GM23248 (cell line): ENCODE measurements at places on chromosomes 5 and 9. TPM values are rescaled to one million over a fixed set of nuclear protein-coding genes. Genes with fewer than 3 reads are reported as not detected.

The ZNF622 gene
- 50.7 and 58.1 TPM in 2 replicates for total RNA-seq

The TNC gene
- 319 and 372 TPM in 2 replicates for total RNA-seq

GRCh38 chr5:169646856-169647255 is 9.8 kb downstream of the DOCK2 start:
- no peak for DNase-seq

- peak; percentile 47 for DNase-seq
Observed at GRCh38 chr5:55306641-55307382, 682 bp downstream of the DHX29 start.

DNA sequence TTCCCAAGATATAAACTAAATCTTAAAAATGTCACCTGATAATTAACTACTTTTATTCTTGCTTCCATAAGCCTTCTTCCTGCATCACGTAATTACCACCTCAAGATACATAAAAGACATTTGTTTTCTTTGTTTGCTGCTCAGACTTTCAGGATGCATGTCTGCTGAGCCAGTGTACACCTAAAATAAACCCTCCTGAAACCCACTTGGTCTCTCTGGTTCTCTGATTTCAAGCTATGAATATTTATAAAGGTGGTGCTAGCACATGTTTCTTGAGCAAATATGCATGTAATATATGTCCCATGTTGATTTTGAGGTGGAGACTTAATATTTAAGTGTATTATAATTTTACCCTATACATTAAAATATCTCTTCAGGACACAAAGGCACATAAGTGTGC is 1627.7 kb upstream of the CDH9 start:
- DNase-seq, result no peak
